ENCODE measurements at places on chromosomes 3 and 15.

- no peak for DNase-seq
These were observed 68.9 kb upstream of the NR2F2 start for GRCh38 chr15:96261575-96262034.

DNA sequence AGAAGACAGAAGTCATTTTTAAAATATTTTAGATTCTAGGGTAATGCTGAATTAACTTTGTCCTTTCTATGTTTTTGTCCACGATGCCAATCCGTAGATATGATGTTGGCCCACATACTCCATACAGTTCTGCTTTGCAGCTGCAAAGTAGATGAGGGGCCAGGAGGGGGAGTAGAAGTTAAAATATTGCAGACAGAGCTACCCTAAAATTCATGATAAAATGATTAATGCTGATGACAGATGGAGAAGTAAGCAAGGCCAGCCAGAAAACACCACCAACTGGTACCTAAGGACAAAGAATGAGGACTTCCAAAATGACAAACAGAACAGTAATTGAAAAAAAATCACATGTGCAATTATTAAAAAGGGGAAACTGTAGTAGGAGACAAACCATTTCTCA lies 756.6 kb upstream of the ARPP21 start:
- DNase-seq, result peak; percentile 33

DNA sequence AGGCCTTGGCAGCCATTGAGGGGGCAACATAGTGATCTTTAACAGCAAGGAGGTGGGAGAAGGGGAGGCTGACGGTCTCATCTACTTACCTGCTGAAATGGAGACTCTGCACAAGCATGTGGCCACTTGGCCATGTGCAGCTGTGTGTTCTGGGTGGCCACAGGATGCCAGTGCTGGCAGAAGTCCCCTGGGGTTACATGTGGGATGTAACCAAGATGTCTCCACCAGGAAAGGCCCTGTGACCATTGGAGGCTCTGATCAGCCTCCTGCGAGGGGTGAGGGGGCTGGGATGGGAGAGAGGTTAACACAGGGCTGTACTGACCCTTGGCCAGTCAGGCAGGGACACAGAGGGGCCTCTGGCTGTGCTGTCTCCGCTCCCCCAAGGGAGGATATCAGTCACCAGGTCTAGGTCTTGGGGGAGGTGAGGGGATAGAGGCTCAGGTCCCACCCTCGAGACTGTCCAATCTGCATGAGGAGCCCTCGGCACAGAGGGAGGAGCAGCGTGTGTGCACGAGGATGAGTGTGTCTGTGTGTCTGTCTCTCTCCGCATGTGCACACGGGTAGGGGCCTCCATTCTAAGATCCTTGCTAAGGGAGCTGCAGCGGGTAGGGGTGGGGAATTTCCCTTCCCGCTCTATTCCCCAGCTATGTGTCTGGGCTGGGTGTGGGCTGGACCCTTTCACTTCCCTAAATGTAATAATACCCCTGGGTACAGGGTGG lies 19.5 kb downstream of the PRKCD start:
- no peak for DNase-seq

- no peak for DNase-seq
These were observed 8.2 kb downstream of the ZIC4 start for GRCh38 chr3:147397875-147398812.

GRCh38 chr15:76776480-76776879 lies 128.7 kb downstream of the SCAPER start:
- no peak for DNase-seq

DNA sequence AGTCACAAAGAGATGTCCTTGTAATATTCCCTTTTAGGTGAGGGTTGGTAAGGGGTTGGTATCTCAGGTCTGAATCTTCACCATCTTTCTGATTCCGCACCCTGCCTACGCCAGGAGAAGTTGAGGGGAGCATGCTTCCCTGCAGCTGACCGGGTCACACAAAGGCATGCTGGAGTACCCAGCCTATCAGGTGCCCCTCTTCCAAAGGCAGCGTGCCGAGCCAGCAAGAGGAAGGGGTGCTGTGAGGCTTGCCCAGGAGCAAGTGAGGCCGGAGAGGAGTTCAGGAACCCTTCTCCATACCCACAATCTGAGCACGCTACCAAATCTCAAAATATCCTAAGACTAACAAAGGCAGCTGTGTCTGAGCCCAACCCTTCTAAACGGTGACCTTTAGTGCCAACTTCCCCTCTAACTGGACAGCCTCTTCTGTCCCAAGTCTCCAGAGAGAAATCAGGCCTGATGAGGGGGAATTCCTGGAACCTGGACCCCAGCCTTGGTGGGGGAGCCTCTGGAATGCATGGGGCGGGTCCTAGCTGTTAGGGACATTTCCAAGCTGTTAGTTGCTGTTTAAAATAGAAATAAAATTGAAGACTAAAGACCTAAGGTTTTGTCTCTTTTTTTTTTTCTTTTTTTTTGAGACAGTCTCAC lies 19.8 kb downstream of the TYRO3 start:
- DNase-seq, result no peak
